ENCODE measurements at places on chromosomes 1 and 21.

GRCh38 chr1:155064832-155065429, 1.4 kb downstream of the EFNA4 start:
- no peak for DNase-seq

- no peak for DNase-seq
Observed at GRCh38 chr1:84892705-84893618, at the start of gene LPAR3. LPAR3 (minus strand) TSS chr1:84893206; CDS start chr1:84866120, 27,086 bp downstream.

DNA sequence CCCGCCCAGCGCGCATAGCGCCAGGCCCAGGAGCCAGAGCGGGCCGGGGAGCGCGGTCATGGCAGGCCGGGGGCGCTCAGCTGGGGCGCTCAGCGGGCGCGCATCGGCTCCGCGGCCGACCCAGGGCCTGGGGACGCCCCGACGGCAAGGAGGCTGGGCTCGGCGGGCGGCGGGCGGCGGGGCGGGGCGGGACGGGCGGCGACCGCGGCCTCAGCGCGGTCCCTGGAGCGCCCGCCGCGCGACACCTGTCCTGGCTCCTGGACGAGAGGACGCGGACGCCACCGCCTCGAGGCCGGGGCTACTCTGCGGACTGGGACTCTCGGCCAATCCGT, 273 bp downstream of the BMP8B start:
- no peak for DNase-seq

DNA sequence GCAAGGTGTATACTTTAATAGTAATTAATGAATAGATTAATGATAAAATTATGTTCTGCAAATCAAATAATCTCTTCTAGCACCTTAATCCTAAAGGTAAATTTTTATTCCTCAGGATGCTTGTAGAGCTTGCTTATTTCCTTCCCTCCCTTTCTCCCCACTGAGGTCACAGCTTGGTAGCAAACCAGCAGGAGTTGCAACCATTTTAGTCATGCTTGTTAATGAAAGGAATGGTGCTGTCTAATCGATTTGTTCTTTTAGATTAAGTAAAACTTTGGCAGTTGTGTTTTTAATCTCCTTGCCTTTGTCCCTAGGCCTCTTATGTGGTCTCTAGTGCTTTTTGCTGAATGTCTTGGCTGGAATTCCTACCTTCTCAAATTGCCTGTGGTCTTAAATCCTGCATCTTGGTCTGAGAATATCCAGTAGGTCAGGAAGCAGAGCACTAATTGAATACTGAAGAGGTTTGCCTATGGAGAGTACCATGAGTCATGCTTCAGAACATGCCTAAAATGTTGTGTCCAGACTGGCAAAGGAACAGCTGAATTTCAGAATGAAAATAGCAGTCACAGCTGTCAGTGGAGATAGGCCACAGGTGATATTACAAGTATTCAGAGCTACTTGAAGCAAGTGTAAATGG, 36.3 kb upstream of the RWDD3 start:
- no peak for DNase-seq

DNA sequence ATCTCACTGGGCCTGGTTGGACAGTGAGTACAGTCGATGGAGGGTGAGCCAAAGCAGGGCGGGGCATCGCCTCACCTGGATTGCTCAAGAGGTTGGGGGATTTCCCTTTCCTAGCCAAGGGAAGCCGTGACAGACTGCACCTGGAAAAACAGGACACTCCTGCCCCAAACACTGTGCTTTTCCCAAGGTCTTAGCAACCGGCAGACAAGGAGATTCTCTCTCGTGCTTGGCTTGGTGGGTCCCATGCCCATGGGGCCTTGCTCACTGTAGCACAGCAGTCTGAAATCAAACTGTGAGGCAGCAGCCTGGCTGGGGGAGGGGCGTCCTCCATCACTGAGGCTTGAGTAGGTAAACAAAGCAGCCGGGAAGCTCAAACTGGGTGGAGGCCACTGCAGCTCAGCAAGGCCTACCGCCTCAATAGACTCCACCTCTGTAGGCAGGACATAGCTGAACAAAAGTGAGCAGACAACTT, 11.3 kb downstream of the C1orf105 start:
- no peak for DNase-seq

GRCh38 chr1:198734323-198735008, 95.6 kb downstream of the PTPRC start:
- DNase-seq: peak; percentile 23

DNA sequence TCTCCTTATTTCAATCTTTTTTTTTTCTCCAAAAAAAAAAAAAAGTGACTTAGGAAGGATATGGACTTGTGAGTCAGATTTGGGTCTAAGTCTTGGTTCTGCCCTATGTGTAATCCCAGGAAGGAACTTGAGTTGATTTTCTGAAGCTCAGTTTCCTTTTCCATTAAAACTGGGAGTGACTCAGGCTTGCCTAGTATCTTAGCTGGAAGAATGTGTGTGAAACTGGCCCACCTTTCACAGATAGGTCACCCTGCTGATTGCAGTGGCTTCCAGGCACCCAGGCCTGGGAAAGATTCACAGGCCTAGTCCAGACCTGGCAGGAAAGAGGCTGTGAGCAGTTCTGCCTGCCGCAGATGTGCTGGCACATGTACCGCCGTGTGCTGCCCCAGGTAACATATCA, 218.3 kb upstream of the HOOK1 start:
- no peak for DNase-seq

GRCh38 chr1:156006666-156007376, 13.9 kb downstream of the SSR2 start:
- DNase-seq: no peak

GRCh38 chr1:181488866-181489265, 5.5 kb downstream of the CACNA1E start:
- DNase-seq: no peak

DNA sequence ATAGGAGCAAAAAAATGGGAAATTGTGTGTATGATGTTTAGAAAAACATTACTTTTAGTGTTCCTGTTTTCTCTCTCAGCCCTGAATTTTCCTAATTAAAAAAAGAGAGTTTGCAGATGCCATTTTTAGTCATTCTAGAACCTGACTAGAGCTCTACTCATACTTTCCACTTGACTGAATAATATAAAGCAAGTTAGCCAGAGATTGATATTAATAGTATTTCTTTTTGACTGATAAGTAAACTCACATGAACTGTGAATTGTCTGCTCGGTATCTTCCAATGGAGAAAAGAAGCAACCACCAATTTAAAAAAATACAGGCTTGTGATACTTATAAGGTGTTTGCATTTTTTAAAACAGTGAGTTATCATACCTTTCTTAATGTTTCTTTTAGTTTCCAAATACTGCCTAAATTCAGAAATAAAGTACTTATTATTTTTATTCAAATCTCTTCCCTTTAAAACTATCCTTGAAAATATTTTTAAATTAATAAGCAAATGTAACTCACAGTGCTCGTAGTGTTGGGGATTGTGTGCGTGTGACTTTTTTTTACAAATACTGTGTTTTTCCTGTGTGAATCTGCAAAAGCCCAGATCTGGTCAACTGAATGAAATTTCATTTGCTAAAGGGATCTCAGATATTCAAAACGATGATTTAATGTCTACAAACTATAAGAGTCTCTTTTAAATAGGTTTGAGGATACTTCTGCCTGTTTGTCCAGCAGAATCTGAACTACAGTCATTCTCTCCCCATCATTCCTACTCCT, 9.8 kb downstream of the RAP1A start:
- DNase-seq: no peak

DNA sequence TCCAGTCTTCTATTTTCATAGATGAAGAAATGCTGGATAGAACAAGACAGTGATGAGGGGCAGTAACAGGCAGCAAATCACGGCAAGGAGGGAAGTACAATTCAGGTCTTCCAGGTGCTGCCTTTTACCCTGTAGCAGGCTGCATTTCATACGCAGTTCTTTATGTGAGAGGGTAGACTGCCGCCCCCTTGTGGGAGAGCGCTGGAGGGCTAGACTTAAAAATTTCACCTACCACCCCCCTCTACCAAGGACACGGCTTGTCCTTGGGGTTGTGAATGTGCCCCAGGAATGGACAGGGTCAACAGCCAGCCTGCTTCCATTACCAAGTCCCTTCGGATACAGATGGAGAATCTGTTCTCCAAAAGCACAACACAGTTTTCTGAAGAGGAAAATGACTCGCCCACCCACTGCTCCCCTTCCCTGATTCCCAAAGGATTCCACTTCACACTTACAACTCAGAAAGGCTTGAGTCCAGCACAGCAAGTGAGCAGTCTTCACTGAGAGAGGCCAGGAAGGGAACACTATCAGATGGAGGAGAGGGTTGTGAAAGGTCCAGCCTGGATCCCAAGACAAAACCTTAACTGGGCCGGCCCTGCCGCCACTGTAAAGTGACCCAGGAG, 7.4 kb downstream of the WDR77 start:
- peak; percentile 14 for DNase-seq

- no peak for DNase-seq
Observed at GRCh38 chr1:235712812-235713211, 63.2 kb upstream of the GNG4 start.

GRCh38 chr1:106366627-106367319, 689.7 kb upstream of the PRMT6 start:
- no peak for DNase-seq

GRCh38 chr1:24536391-24536840, 19.5 kb upstream of the NCMAP start:
- DNase-seq: peak; percentile 56

- DNase-seq: no peak
Observed at GRCh38 chr1:236686815-236687160, 489 bp downstream of the ACTN2 start.

DNA sequence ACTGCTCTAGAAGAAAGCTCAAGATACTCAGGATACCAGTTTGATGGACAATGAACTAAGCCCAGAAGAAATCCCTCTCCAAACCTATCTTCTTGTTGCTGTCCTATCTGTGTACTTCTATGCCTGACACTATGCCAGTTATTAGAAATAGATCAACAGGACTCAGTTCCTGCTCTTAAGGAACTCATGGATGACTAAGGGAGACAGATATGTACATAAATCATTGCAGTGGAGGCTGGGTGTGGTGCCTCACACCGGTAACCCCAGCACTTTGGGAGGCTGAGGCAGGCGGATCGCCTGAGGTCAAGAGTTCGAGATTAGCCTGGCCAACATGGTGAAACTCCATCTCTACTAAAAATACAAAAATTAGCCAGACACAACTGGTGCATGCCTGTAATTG, 42.4 kb upstream of the AK4 start:
- no peak for DNase-seq

DNA sequence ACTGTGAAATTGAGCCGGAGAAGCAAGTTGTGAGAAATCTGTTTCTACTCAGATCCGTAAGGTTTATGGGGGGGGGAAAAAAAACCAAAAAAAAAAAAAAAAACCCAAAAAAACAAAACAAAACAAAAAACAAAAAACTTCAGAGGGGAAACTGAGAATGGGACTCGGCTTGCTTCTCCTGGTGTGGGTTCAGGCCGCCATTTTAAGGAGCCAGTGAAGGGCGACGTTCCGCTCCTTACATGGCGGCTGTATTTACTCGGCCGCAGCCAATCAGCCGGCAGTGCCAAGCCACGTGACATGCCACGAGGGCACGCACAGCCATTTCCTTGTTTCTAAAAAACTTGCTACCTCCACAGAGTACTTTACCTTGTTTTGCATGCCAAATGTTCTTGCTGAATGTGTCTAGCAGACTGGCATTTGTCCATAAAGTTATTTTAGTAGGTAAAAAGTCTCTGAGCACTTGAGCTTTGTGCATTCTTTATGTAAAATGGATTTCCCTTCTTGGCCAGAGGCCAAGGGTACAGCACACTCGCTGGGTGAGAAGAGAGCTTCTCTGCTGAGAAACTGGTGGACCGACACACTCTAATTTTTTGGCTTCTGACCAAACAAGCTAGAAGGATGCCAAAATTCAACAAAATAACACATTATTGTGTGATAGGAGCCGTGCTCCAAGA, 101.8 kb downstream of the NFIA start:
- DNase-seq: no peak

GRCh38 chr1:46394108-46394871, at the start of gene FAAH:
FAAH (plus strand) TSS chr1:46394317; CDS start chr1:46394349, 32 bp downstream.
- peak; percentile 31 for DNase-seq

- DNase-seq: no peak
Observed at GRCh38 chr1:116580446-116581322, 9.9 kb upstream of the CD58 start.

DNA sequence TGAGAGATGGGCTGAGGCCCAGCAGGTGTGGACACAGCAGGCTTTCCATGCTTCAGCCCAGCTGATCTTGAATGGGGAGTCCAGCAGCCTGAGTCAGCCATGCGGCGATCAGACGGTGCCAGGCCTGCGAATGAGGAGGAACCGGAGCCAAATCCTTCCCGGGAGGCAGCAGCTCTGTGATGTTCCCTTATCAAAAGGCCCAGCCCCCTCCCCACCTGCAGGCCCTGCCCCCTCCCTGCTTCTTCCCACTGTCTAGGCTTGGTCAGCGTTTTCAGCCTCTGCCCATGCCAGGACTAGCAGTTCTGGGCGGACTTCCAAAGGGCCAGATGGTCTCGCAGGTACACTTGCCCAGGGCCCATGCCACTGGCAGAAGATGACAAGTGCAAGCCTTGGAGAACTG, 253.8 kb downstream of the KAZN start:
- no peak for DNase-seq

DNA sequence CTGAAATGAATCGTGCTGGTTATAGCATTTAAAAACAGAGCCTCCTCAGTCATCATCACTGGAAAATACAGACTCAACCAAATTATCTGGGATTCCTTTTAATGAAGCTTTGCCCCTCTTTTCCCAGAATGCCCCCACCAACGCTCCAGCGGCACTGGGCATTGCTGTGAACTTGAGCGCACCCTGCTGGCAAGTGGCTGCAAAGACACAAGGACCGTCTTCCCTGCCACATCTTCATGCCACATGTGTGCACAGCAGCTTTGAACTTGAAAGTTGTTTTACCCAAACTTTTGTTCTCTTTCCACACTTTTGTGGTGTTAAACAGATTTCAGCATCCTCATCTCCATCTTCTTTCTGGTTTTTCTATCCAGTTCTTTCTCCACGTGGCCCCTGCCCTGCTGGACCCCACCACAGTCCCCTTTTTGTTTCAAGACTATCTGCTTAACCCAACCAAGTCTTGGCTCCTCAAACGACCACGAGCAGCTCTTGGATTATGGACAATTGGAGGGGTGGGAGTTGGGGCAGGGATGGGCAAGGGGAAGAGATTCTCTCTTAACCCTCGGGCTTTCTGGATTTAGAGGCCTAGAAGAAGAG, 12.8 kb upstream of the LMX1A start:
- no peak for DNase-seq

- DNase-seq: no peak
Observed at GRCh38 chr1:89001510-89001909, 9.1 kb upstream of the KYAT3 start.

GRCh38 chr1:206012086-206012859, 9.1 kb upstream of the RAB7B start:
- peak; percentile 10 for DNase-seq
